ENCODE measurements at places on chromosomes 7 and 10.
A peak's percentile ranks its signal among the peaks of the same experiment; 100 is the strongest.

DNA sequence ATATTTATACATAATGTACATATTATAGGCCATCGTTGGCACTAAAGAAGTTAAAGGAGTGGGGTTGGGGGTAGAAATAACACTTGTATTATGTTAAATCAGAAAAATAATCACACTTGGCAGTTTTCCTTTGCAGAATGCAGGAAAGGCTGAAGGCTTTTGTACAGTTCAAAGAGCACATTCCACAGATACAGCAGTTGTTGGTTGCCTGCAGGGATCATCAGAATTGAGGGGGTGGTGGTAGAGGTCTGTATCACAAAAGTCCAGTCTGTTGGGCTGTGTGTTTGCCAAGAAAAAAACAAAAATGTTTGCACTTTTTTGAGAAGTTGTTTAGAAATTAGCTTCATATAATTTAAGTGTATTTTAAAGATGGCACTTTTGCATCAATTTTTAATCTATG lies 231.8 kb upstream of the FOXP2 start:
- no peak for DNase-seq

DNA sequence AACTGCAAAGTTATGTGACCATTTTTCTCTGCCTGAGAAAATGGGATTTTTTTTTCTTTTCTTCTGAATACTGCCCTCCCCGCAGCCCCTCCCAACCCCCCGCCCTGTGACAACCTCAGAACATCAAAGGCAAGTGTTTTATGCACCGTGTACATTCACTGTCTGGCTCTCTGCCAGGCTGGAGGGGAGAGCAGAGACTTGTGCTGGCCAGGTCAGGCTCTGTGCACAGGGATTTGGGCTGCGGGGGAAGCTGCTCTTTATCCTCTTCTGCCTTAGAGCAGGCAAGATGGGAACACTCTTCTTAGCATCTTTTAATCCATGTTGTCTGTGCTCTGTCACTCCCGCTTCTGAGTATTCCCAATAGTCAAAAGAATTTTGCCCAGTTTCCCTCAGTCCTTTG lies 195.1 kb downstream of the CCSER2 start:
- DNase-seq, result no peak

DNA sequence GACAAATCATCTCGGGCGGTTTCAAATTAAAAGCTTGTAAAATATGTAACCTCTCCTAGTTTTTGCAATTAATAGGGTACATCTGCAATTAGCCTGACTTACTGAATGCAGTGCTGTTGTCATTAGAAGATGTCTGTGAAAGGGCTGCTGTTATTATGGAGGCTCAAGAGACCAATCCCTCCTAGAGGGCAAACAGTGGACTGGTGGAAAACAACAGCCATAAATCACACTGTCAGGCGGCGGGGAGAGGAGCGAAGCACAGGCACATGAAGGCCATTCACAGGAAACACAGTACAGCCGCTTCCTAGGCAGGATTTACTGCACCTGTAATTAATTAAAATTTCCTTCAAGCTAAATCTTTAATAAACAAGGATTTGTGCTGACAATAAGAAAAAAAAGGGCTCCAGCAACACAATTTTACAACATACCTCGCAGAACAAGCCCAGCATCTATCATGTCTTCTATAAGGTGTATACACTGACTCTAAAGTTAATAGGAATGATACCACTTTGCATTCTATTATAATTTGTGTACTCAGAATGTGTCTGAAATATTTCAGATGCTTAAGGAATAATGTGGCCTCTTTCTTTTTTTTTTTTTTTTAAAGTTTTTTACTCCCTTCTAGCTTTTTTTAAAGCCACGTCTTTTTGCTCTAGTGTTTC lies 50.7 kb downstream of the ERCC6 start:
- no peak for DNase-seq

DNA sequence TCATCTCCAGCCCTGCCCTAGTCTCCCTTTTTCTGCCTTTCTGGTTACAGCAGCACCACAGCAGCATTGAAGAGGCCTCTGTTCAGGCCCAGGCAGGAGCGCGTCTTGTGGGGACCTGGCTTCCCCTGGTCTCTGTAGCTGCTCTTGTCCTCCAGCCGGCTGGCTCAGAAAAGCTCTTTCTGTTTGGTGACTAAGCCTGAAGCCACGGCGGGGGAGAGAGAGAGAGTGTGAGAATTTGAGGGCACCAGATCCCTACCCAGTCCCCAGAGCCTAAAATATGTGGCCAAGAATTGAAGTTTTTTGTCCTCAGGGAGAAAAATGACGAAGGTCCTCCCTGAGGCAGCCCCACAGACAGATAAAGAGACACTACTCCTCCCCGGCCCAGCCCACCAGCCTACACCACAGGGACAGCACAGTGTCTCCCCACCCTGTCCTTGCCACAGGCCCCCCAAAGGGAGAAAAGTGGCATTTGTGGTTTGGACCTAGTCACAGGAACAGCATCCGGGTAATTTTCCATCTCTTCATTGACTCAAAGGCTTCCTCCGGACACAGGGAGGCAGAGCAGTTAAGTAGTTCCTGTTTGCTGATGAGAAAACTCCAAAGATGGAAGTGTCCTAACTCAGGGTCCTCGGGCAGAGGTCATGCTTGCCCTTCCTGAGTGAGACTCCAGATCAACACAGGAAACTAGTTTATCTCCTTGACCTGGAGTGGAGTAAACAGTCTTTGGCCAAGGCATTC lies 13.3 kb upstream of the FAM180A start:
- DNase-seq, result no peak

DNA sequence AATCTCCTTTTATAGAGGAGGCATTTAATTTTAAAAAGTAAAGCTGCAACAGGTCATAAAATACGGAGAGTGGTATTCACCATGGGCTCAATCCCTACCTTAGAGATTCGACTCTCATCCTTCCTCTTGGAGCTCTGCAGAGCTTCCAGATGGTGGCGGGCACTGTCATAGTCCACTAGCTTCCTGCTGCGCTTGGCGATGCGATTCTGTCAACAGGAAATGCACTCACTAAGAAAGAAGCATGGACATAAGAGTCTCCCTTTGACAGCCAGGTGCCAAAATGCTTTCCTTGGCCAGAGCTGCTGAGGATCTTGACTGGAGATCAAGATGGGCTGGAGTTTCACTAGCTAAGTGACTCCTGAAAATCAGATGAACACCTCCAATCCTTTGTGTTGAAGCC lies 154.4 kb downstream of the AMPH start:
- DNase-seq, result no peak

- no peak for DNase-seq
Measured at GRCh38 chr10:23196915-23197314, 4.8 kb downstream of the PTF1A start.

GRCh38 chr7:44318332-44318731 lies 7.1 kb downstream of the CAMK2B start:
- no peak for DNase-seq

GRCh38 chr7:158345731-158346130 lies 241.9 kb downstream of the PTPRN2 start:
- DNase-seq, result no peak

- no peak for DNase-seq
Measured at GRCh38 chr7:17142831-17143541, 155.5 kb upstream of the AHR start.

- no peak for DNase-seq
Measured at GRCh38 chr7:25988640-25989039, 163.4 kb upstream of the NFE2L3 start.

GRCh38 chr7:138892006-138892630 lies 89.1 kb downstream of the KIAA1549 start:
- DNase-seq, result no peak

DNA sequence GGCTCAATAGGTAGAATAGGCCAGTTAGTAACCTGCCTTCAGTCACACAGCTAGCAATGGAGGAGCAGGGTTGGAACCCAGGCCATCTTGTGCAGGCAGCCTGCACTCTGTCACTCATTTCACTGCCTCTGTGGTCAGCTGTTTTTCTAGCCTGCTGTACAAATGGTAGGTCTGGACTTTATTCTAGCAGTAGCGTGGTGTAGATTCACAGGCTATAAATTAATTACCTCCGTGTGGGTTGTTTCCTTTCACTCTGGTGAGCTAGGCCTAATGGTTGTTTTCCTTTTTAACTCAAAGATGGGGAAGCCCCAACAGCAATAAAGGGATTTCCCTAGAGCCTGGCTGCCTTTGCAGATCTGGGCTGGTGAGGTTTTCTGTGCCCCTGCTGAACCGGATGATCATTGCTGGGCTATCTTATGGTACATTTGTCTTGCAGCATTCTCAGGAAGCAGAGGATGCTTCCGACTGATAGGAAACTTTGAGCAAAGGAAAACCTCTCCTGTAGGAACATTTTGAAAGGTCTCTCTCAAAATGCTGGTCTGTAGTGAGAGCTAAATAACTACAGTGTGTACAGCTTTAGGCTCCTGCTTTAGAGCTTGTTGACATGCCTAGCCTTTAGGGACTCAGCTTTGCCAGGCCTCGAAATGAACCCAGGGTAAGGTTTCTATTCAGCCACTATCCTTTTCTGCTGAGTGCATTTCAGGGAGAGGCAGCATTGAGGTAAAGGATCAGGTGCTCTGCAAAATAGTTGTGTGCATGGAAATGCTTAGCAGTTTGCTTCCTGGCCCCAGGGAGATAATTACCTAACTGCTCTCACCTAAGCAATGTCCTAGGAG lies 157.4 kb downstream of the ST7 start:
- peak; percentile 60 for DNase-seq

DNA sequence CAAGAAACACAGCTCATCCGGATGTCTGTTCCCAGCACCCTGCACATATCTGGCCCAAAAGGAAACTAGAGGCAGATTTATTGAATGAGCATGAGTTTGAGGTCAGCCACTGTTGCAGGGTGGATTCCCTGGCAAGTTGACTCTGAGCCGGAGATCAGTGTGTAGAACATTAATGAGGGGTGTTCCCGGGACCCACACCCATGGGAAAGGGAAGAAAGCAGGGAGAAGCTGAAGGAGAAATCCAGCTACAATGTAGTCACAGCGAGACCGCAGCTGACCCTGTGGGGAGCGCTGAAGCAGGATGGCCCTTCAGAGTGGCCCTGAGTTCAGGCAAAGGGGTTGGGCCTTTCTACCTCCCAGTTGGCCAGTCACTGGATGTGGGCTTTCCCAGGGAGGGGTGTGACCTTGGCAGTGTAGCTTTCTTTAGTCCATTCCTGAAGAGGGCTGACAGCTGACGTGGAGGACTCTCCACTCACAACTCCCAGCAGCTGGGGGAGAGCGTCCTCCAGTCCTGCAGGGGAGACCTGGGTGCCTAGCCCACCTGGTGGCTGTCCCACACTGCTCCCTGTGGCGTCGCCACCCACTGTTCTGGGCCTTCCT lies 324.2 kb upstream of the ZMIZ1 start:
- no peak for DNase-seq

DNA sequence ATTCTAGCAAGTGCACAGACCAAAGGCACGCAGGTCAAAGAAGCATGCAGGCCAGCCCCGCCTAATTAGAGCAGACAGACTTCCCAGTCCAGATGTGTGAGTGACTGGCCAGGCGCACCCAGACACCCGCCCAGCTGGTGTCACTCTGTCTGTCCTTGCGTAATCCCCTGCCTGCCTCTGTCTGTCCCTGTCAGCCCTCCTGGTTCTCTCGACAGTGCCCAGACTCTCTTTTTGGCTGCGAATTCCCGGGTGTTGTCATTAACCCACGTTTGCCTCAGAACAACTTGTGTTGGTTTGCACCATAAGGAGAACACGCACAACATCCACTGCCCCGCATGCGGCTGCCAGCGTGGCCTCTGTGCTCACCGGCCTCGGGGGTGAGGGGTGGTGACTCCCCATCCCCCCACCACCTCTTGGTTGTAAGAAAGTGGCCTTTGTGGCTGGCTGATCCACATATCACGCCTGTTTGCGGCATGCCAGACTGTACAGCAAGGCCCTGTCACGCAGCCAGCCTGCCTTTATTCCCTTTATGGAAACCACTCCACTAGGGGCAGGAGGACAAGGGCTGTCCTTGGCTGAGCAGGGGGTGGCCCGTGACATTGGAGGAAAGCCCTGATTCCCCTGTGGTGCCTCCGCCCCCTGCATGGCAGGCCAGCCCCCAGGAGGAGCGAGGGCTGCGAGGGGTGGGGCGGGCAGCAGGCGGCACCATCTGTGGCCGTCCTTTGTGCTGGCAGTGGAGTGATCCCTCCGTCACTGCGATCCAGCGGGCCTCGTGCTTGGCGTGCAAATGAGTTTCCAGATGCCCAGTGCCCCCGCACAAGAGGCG lies 72.8 kb upstream of the PPIF start:
- no peak for DNase-seq

- peak; percentile 55 for DNase-seq
Measured at GRCh38 chr7:24812305-24812945, 55.2 kb upstream of the GSDME start.

GRCh38 chr7:2072042-2072441 lies 160.7 kb downstream of the MAD1L1 start:
- no peak for DNase-seq

GRCh38 chr10:45592432-45592831 lies 80.1 kb downstream of the ZFAND4 start:
- no peak for DNase-seq

- no peak for DNase-seq
Measured at GRCh38 chr7:33893377-33893776, 12.0 kb upstream of the BMPER start.

- DNase-seq, result no peak
Measured at GRCh38 chr10:24303522-24304310, 94.8 kb downstream of the KIAA1217 start.

- DNase-seq, result no peak
Measured at GRCh38 chr10:130550952-130551674, 414.9 kb downstream of the GLRX3 start.

DNA sequence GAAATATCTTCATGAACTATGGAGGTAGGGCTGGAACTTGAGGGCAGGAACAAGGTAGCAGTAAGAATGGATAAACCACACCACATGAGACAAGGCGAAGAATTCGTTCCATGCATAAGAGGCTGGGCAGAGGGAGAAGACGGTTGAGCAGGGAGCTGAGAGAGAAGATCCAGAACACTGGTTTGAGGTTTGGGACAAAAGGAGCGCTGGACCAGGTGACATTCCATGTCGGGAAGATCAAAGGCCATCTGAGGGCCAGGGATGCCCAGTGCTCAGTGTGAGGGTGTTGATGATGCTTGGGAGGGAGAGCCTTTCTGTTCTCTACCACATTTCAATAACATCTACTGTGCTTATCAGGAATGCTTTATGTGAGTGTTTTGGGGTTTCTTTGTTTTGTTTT lies 52.8 kb downstream of the WIPF3 start:
- no peak for DNase-seq

- DNase-seq, result no peak
Measured at GRCh38 chr10:62794306-62794705, 10.2 kb upstream of the ADO start.

GRCh38 chr7:94303118-94303517 lies 91.6 kb upstream of the COL1A2 start:
- no peak for DNase-seq

- no peak for DNase-seq
Measured at GRCh38 chr10:36051500-36051991, 409.4 kb upstream of the FZD8 start.

DNA sequence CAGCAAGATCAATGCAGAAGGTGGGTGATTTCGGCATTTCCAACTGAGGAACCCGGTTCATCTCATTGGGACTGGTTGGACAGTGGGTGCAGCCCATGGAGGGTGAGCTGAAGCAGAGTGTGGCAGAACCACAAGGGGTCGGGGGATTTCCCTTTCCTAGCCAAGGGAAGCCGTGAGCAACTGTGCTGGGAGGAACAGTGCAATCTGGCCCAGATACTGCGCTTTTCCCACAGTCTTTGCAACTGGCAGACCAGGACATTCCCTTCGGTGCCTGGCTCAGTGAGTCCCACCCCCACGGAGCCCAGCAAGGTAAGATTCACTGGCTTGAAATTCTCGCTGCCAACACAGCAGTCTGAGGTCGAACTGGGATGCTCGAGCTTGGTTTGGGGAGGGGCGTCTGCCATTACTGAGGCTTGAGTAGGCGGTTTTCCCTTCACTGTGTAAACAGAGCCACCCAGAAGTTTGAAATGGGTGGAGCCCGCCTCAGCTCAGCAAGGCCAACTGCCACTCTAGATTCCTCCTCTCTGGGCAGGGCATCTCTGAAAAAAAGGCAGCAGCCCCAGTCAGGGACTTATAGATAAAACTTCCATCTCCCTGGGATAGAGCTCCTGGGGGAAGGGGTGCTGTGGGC lies 58.6 kb upstream of the SLC26A5 start:
- no peak for DNase-seq

All from CD4-positive, alpha-beta T cell treated with Interleukin-17A for 1 hour (primary cell).